ENCODE measurements at places on chromosomes 5 and 9.

DNA sequence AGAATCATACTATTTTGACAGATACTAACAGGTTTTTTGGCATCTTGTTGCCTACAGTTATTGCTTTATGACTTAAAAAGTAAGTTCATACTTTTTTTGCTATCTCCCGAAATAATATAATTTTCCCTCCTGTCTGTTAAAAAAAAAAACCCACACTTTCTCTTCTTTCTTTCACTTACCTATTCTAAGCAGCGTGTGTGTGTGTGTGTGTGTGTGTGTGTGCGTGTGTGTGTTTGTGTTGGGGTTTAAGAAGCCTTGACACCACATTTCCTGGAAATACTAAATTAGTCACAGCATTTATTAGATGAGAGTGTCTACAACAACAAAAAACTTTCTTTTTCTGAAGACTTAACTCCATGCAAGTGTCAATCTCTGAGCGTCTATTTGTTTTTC lies 12.4 kb downstream of the TNFAIP8 start:
- DNase-seq: no peak

DNA sequence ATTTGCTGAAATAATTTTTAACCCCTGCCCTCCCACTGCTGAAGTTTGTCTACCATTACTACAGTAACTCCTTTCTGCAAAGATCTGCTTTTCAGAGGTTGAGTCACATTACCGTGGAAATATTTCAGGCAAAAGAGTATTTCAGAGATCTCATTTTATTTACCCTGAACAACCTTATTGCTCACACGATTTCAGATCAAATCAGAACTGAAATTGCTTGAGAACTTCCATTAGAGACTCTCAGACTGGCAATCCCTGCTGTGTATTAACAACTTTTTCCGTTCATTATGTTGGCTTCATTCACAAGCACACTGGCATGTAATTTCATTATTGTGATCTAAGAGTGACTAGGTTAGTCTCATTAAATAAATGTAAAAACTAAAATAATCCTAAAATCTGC lies 16.1 kb downstream of the NR6A1 start:
- DNase-seq: no peak

- DNase-seq: no peak
Measured at GRCh38 chr9:75184471-75184870, 96.2 kb downstream of the OSTF1 start.

DNA sequence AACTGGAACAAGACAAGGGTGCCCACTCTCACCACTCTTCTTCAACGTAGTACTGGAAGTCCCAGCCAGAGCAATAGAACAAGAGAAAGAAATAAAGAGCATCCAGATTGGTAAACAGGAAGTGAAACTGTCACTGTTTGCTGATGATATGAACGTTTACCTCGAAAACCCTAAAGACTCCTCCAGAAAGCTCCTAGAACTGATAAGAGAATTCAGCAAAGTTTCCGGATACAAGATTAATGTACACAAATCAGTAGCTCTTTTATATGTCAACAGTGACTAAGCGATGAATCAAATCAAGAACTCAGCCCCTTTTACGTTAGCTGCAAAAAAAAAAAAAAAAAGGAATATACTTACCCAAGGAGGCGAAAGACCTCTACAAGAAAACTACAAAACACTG lies 306.6 kb downstream of the PLK2 start:
- no peak for DNase-seq

DNA sequence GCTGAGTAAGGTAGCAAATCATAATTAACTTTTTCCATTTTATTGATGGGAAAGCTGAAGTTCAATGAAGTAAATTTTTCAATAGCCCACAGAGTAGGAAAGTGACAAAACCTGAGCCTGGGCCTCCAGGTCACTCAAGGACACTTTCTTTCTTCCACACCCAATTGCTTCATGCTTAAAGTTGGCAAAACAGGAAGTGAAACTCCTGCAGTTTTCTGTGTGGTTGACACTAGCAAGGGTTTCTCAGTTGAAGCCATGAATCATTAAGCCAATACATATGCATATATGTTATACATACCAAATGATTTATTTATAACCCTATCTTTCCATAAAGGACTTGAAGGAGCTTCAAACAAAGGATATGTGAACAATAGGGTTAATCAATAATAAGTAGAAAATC lies 13.9 kb downstream of the TLR4 start:
- DNase-seq: no peak

GRCh38 chr9:133930682-133931485 lies 61.2 kb downstream of the VAV2 start:
- no peak for DNase-seq

- no peak for DNase-seq
Measured at GRCh38 chr5:60346393-60346792, 353.6 kb downstream of the DEPDC1B start.

GRCh38 chr5:168890816-168891812 lies 311.9 kb upstream of the PANK3 start:
- DNase-seq: no peak

- no peak for DNase-seq
Measured at GRCh38 chr9:22088717-22089061, 79.6 kb upstream of the CDKN2B start.

DNA sequence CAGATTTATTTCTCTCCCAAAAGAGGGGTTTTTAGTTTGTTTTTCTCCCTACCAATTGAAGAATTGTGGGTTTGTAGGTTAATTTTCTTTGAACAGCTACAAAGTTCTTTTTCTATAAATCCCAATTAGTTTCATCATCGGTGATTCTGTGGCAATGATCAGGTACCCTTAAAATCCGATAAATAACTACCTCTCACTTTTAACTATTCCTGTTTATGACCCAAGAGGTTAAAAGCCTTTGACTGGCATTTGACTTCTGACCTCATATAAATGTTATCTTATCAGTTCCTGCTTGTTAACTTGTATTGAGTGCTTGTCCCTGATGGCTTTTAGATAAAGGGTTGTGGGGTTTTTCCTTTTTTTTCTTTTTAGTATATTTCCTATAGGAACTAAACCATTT lies 124.4 kb upstream of the TMEM161B start:
- DNase-seq: no peak

DNA sequence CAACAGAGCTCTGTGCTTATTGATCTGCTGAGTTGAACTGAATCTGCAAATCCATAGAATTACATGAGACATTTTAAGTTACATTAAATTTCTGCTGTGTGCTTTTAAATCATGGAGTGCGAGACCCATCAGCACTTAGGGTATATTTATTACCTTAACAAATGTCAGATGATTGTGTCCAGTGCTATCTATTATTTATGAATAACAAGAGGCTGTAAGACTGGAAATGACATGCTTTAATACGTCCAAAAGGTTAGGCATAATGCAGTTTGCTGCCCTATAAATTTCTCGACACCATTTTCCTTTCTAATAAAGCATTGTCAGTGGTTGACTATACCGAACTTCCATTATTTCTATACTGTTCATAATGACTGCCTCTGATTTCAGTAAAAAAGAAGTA lies 117.6 kb downstream of the SEMA6A start:
- DNase-seq: no peak

- DNase-seq: no peak
Measured at GRCh38 chr5:74938250-74938933, 72.2 kb upstream of the FAM169A start.

- DNase-seq: no peak
Measured at GRCh38 chr9:82797534-82797933, 265.4 kb downstream of the RASEF start.

DNA sequence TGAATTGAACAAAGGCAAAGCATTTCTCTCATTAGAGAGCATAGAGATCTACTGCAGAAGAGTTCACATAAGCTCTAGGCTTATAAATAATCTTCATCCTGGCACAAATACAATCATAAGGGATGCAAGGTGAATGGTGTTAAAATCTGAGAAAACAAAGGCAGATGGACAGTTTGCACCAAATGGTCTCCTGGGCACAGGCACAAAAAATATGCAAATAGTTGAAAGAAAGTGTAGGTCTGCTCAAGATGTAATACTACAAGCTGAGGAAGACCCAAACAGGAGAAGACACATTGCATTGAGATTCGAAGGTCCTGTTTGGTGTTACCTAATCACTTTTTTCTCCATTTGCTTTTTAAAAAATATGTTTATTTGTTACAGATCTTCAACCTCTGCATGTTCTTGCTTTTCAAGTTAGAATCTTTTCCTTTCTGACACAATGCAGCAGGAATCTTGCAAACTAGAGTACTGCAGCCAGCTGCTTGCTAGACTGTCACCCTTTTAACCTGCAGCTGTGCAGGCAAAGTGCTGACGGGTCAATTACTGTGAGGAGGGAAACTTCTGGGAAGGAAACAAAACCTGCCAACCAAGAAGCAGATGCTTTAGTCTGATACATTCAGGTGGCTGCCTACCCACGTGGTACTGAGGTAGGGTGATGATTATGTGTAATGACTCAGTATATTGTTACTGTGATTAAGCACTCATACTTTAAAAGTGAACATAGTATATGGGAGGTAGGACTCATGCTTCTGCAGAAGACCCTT lies 1048.6 kb upstream of the SEMA6A start:
- DNase-seq: peak; percentile 3

DNA sequence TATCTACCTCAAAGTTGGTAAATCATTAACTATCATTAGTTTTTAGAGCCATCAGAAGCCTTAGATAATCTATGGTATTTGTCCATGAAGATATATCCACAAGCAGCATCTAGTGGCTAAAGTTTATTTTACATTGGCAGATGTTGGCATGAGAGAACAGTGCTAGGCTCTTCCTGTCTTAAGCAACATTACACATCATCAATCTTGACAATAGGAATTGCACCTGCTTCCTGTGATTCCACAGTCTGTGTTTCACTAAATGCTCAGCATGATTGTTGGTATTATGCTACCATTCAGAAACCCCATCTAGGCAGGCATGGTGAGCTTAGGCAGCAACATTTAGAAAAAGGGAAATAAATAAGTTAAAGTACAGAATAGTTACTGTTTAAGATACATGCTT lies 246.6 kb downstream of the SLCO4C1 start:
- DNase-seq: peak; percentile 1

DNA sequence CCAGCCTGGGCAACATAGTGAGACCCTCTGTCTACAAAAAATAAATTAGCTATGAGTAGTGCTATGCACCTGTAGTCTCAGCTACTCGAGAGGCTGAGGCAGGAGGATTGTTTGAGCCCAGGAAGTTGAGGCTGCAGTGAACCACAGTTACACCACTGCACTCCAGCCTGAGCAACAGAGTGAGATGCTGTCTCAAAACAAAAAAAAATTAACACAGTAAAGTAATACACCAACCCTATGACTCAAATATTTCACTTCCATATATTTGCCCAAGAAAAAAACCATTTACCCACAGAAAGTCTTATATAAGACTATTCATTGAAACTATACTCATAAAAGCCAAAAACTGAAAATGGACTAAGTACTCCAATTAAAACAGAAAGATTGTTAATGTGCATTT lies 16.2 kb downstream of the SMIM23 start:
- no peak for DNase-seq

- DNase-seq: no peak
Measured at GRCh38 chr5:142074006-142074405, 34.6 kb upstream of the NDFIP1 start.

DNA sequence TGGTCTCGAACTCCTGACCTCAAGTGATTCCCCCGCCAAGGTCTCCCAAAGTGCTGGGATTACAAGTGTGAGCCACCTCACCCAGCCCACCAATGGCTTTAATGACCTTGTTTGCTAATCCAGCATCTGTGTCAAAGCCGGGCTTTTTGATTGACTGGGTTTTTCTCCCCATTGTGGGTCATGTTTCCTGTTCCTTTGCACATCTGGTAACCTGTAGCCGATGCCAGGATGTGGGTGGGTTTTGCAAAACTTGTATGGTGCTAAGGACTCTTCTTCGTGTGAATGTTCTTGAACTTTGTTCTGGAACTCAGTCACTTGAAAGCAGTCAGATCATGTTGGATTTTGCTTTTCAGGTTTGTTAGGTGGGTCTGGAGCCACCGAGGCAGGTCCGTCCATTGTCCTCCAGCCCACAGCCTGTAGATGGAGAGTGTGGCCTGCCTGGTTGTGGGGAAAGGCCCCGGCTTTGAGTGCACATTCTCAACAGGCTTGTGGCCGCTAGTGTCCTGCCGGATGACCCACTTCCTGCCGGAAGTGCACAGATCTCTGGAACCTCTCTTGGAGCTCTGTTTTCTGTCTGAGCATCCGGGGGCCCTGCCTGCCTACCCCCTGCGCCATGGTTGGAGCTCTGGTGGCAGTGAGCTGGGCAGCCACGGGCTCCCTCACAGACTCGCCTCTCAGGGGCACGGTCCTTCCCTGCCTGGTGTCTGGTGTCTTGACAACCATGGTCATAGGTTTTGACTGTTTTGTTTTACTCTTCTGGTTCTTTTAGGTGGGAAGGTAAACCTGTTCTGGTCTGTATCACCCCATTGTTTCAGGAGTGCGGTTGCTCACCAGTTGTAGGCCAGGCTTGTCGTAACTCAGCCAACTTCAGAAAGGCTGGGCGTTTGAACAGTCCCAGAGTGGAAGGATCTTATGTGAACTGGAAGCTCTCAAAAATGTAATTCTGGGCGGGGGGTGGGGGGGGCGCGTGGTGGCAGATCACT lies 69.6 kb upstream of the CACNA1B start:
- no peak for DNase-seq

DNA sequence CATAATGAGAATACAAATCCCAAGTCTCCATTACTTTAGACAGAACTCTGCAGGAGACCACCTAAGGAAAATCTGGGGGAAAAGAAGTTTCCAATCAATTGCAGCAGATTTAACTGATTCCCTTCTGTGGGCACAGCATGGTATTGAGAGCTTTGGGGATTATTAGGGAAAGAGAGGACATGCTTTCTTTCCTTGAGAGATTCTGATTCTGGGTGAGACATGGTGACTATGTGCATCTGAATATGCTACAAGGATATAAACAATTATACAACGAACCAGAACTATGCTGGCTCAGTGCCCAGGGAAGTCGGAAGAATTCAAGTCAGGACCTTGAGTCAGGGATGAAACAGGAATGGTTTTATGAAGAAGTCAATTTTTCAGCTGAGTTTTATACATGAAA lies 183.7 kb downstream of the PDE4D start:
- peak; percentile 20 for DNase-seq

GRCh38 chr9:739362-739761 lies 102.1 kb upstream of the DMRT1 start:
- no peak for DNase-seq

- DNase-seq: peak; percentile 49
Measured at GRCh38 chr9:133825555-133826218, 87.5 kb upstream of the SARDH start.

DNA sequence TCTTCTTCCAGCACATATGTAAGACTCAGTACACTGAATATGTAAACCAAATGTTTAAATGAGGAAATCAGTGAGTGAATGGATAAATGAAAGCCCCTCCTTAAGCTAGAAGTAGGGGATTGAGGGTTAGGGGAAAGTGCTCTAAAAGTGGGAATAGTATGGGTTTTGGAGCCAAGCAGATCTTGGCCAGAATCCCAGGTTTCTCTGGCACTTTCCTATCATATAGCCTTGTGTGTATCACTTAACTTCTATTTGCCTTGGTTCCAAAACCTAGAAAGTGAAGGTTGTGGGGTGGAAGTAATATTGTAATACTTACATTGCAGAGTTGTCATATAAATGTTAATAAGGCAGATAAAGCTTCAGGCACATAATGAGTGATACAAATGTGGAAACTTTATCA lies 45.0 kb upstream of the SV2C start:
- no peak for DNase-seq

DNA sequence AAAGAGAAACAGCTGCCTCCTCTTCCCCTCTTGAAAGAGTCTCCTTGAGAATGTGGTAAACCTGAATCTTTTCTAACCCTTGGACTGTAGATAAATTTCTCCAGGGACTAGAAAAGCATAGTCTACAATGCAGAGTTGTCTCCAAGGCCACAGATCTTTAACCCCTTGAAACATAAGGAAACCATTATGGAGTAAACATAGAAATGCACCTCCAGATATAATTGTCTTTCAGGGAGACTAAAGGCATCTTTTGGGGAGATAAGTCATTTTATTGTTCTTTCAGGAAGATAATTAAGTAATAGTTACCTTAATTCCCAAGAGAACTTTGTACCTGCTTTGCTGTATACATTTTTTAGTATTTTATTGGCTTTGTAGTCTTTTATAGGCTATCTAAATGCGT lies 373.6 kb upstream of the GRIA1 start:
- DNase-seq: no peak

Measured in skin of body (tissue), 3 donors.